Caco-2 (cell line): ENCODE measurements at places on chromosomes 11 and 22. TPM values are rescaled to one million over a fixed set of nuclear protein-coding genes. Genes with fewer than 3 reads are reported as not detected.

NDUFS3 gene
- 183 and 185 TPM in 2 replicates for total RNA-seq

YWHAH gene
- 128 and 135 TPM in 2 replicates for total RNA-seq

RPUSD4 gene
- 74.2 and 74.3 TPM in 2 replicates for total RNA-seq

FGF4 gene
- total RNA-seq, result not detected in 2 replicates

PARVG gene
- not detected in 2 replicates for total RNA-seq

C11orf42 gene
- not detected in 2 replicates for total RNA-seq

CYTH4 gene
- total RNA-seq, result not detected in 2 replicates

OR52A1 gene
- total RNA-seq, result not detected in 2 replicates

ARVCF gene
- total RNA-seq, result 9.8 and 12.0 TPM in 2 replicates

ACTN3 gene
- total RNA-seq, result 0.16 TPM in 1 of 2 replicates, not detected in the other

ADAMTS8 gene
- not detected in 2 replicates for total RNA-seq

MOV10L1 gene
- 0.30 TPM in 1 of 2 replicates, not detected in the other for total RNA-seq

VWA5A gene
- total RNA-seq, result 1.3 and 1.6 TPM in 2 replicates

MRGPRE gene
- not detected in 2 replicates for total RNA-seq

IL18 gene
- total RNA-seq, result 32.8 and 36.5 TPM in 2 replicates

OAF gene
- 30.3 and 31.3 TPM in 2 replicates for total RNA-seq

NAALADL1 gene
- total RNA-seq, result 0.16 and 0.23 TPM in 2 replicates

KCNK7 gene
- 0.39 and 0.49 TPM in 2 replicates for total RNA-seq

APOA5 gene
- 1.5 and 2.5 TPM in 2 replicates for total RNA-seq

VSIG10L2 gene
- not detected in 2 replicates for total RNA-seq

TEX12 gene
- total RNA-seq, result not detected in 2 replicates

KBTBD3 gene
- total RNA-seq, result 3.2 and 5.6 TPM in 2 replicates

FGF3 gene
- not detected in 2 replicates for total RNA-seq

TRIM34 gene
- 4.3 and 4.7 TPM in 2 replicates for total RNA-seq

MFRP gene
- total RNA-seq, result not detected in 2 replicates

ACR gene
- total RNA-seq, result not detected in 2 replicates

RHOD gene
- 14.2 and 17.1 TPM in 2 replicates for total RNA-seq

NXPE2 gene
- total RNA-seq, result not detected in 2 replicates

DDTL gene
- 4.1 and 6.2 TPM in 2 replicates for total RNA-seq

FLRT1 gene
- total RNA-seq, result 0.14 and 0.39 TPM in 2 replicates

IGSF9B gene
- total RNA-seq, result 4.2 and 4.3 TPM in 2 replicates

GTSE1 gene
- total RNA-seq, result 54.4 and 55.1 TPM in 2 replicates

PANX3 gene
- not detected in 2 replicates for total RNA-seq

MYRF gene
- total RNA-seq, result 165 and 169 TPM in 2 replicates

DEUP1 gene
- total RNA-seq, result 0.25 and 0.60 TPM in 2 replicates
